ENCODE measurements at places on chromosomes 11 and 22. TPM values are rescaled to one million over a fixed set of nuclear protein-coding genes. Genes with fewer than 3 reads are reported as not detected.
A peak's percentile ranks its signal among the peaks of the same experiment; 100 is the strongest.

GRCh38 chr11:16098526-16099205 is 257.7 kb downstream of the SOX6 start:
- no peak for DNase-seq

- DNase-seq = no peak
These were observed 9.5 kb downstream of the SNAP29 start for GRCh38 chr22:20868025-20868962.

DNA sequence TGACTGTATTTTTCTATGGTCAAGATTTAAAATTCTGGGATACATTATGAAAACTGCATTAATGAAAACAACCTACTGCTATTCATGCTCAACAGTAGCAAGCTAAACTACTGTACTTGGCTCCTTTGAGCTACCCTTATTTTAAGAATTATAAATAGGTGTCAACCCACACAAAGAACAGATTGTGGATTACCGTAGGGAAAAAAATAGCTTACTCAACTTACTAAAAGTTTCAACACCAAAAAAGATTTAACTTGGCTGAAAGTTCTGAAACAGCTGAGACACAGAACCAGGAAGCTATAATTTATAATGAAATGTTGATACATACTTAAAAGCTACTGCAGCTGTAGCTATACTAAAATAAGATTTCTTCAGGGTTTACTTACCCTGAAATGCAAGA is 10.1 kb downstream of the LIN7C start:
- no peak for DNase-seq

DNA sequence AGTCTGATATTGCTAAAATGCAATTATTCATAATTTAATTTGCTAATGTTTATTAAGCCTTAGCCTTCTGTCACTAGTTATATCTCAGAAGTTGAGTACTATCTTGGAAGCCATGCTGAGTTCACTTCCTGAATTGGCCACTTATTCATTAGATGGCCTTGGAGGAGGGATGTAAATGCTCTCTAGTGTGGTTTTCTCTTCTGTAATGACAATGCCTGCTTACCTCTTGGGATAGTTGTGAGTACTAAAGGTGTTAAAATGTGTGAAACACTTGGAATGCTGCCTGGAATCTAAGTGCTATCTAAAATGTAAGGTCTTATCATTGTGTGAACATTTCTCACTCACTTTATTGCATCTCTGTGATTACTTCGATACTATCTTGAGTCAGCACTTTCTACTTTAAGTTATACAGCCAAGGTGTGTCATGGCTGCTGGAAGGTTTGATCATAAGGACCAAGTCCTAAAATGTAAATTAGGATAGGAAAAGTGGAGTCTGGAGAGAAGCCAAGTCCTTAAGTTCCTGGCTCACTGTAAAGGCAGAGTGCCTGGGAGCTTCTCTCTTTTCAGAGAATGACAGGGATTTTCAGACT is 12.4 kb downstream of the GLYATL2 start:
- DNase-seq = no peak

DNA sequence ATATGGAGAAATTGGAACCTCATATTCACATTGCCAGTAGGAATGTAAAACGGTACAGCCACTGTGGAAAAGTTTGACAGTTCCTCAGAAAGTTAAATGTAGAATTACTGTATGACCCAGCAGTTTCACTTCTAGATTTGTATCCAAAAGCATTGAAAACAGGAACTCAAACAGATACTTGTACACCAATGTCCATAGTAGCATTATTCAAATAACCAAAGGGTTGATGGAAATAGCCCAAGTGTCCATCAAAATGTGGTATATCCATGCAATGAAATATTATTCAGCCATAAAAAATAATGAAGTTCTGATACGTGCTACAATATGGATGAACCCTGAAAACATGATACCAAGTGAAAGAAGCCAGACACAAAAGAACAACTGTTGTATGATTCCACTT is 17.8 kb downstream of the PRRG4 start:
- no peak for DNase-seq

DNA sequence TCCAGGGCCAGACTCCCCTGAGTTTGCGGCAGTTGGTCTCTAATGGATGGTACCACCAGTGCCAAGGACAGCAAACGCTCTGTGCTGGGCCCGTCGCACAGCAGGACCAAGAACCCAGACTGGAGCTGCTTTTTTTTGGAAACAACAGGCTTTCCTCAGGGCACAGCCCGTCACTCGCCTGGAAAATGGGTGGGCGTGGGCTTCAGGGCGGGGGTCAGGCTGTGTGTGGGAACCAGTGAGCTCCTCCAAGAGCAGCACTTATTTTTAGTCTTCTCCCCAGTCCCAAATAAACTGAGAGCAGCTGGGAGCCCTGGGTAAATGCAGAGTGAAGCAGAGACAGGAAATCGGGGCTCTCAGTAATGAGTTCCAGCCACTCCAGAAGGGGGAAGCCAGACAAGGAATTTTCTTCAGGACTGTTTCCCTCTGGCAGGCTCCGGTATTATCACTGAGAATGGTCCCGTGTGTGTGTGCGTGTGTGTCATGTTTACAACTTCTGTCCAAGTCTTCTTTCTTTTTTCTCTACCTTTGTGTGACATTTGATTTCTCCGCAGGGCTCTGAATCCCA is 63.0 kb downstream of the PPFIBP2 start:
- peak; percentile 67 for DNase-seq

GRCh38 chr11:76781807-76782530 is 1.2 kb upstream of the TSKU start:
- DNase-seq = no peak

- DNase-seq = no peak
These were observed 1433.8 kb downstream of the BRD1 start for GRCh38 chr22:48393885-48394284.

DNA sequence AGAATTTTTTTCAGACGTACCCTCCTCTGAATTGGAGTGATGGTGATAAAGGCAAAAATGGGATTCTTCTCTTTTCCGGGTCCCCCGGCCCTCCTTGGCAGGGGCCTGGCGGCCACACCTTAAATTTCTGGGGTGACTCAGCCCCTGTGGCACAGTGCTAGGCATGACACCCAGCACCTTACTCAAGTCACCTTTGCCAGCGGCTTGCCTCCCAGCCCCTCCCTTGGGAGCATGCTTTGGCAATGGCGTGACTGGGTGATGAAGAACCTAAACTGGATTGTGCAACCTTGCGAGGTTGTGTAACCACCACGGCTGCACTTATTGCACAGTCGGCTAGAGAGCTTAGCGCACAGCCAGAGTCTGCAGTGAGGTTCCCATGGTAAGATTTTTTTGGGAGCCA is 16.2 kb upstream of the LDLRAD3 start:
- DNase-seq = peak; percentile 94

DNA sequence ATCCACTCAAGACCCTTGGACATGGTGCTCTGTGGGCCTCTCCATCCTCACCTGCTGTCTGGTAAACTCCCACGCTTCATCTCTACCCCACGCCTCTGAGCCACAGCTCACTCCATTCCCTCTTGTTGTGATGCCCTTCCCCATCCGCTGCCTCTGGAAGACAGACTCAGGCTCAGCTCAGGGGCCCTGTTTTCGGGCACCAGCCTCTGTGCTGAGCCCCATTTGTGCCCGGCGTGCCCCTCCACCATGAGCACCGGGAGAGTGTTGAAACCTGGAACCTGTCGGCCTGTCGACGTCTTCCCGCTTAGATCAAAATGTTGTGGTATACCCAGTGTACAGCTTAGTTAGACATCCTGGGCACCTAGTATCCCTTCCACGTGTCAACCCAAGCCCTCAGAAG is 6.5 kb upstream of the SCUBE1 start:
- DNase-seq = no peak

- peak; percentile 49 for DNase-seq
These were observed 70.3 kb downstream of the TNRC6B start for GRCh38 chr22:40247976-40248375.

GRCh38 chr22:49209452-49210195 is 618.0 kb downstream of the BRD1 start:
- DNase-seq = peak; percentile 21

GRCh38 chr11:10395166-10395897 is 59.7 kb upstream of the AMPD3 start:
- no peak for DNase-seq

DNA sequence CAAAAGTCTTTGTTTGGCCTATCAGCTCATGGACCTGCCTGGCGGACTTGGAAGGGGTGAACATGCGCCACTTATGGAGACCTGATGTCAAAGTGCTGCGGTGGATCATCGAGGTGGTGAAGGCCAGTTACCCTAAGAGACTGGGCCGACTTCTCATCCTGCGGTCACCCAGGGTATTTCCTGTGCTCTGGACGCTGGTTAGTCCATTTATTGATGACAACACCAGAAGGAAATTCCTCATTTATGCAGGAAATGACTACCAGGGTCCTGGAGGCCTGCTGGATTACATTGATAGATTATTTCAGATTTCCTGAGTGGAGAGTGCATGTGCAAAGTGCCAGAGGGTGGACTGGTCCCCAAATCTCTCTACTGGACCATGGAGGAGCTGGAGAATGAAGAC is 17.9 kb downstream of the ALKBH3 start:
- DNase-seq = no peak

- DNase-seq = peak; percentile 28
These were observed 1.2 kb downstream of the CAPRIN1 start for GRCh38 chr11:34052608-34053160.

DNA sequence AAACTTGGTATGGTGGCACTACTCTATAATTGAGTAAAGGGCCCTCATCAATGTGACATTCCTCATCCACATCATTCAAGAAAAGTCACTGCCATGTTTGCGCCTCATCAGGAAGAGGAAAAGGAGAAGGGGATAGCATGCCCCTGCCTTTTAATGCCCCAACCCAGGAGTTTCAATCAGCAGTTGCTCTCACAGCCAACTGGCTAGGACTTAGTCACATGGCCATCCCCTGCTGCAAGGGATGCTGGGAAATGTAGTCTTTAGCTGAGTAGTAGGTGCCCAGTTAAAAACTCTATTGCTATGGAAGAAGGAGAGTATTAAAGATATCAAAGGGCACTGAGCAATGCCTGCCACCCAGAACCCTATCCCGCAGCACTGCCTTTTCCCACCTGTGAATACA is 10.9 kb upstream of the CCND1 start:
- no peak for DNase-seq

GRCh38 chr11:120337355-120338106 is 1.3 kb downstream of the ARHGEF12 start:
- no peak for DNase-seq

DNA sequence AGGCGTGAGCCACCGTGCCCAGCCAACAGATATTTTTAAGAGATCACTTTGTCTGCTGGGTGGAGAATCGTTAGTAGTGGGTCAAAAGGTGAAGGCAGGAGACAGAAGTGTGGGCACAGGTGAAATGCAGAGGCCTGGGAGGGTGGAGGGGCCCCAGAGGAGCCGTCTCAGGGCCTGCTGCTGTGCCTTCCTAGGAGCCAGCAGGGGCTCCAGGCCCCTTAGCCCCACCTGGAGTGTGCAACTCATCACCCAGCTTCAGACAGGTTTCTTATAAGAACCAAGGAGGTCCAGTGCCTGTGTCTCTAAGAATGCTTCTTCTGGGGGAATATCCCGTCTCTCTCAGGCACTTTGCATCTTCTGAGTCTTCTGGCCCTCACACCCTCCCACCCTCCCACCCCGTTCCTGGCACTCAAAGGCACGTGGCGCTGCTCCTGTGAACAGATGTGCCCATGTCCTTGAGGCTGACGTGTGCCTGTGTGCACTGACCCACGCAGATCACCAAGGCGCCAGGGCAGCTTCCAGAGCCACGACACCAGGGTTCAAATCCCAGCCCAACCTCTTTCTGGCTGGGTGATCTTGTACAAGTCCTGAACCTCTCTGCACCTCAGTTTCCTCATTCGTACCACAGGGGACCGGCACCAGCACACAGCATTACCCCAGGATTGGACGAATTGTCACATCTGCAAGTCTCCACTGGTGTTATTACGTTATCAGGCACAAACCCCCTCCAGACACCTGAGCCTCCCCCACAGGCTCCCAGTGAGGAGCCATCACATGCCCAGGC is 3.4 kb downstream of the ARSA start:
- DNase-seq = no peak

DNA sequence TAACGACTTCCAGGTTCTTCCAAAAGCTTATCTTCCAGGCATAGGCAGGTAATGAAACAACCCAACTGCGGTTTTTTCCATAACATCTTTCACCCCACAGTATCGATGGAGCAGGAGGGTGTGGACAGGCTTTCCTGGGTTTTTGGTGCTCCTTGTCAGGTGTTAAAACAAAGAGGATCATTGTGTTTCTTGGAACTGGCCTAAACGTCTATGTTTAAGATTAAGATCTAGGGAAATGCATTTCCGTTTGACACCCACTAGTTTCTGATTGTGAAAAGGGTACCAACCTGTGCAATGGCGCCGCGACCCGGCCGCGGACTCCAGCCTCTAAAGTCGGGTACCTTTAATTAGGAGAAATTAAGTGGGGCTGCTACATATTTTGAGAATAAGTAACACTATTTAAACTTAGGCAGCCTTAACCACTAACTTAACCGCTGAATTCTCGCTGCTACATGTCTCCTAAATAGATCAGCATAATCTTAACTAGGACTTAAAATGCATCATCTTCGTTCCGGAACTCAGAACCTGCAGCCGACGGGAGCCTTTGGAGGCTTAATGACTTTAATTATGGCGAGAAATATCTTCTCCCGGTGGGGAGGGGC is 31.5 kb downstream of the C22orf31 start:
- DNase-seq = peak; percentile 44

- no peak for DNase-seq
These were observed 2.4 kb upstream of the CECR2 start for GRCh38 chr22:17366830-17367229.

DNA sequence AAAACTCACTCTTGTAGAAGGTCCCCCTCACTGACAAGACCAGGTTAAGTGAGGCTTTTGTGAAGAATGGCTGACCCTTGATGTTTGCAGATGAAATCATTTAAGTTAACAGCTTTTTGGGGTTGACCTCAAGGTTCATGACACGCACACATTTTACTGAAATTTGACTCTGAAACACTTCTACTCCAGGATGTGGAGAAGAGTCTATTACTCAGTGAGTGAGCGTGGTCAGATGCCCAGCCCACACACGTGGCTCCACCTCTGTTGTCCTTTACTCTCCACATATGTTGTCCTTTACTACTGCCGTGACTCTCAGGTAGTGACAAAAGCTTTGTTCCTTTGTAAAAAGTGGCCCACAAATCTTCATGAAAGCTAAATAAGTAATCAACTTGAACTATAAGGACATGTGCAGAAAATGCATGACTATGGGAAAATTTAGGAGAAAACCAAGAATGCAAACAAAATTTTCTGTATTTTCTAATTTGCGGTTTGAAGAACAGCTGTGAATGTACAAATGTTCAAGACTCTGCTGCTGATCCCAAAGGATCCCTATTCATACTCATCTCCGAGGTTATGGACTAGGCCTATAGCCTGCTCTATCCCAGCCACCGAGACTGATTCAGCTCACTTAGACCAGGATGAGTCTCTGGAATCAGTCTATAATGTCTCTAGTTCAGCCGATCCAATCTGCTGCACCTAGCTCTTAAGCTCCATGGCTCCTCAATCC is 22.4 kb downstream of the XRRA1 start:
- DNase-seq = no peak

- no peak for DNase-seq
These were observed 611.3 kb downstream of the TBC1D22A start for GRCh38 chr22:47373648-47374272.

GRCh38 chr22:49004484-49005399 is 822.9 kb downstream of the BRD1 start:
- DNase-seq = no peak

The NAGA gene
- 38.6 TPM for total RNA-seq

The USP2 gene
- total RNA-seq = 4.3 TPM

The DDTL gene
- 0.91 TPM for total RNA-seq

The PKDREJ gene
- total RNA-seq = not detected

The A4GALT gene
- total RNA-seq = 15.7 TPM

The MRGPRX4 gene
- not detected for total RNA-seq

The PIWIL4 gene
- 9.4 TPM for total RNA-seq

The CASTOR1 gene
- 28.5 TPM for total RNA-seq

The DDI1 gene
- not detected for total RNA-seq

The NXPE1 gene
- not detected for total RNA-seq

The DEFB131B gene
- total RNA-seq = not detected

The TBX10 gene
- total RNA-seq = not detected

Measured in upper lobe of left lung (tissue), 6 donors.